ENCODE measurements at places on chromosomes 3 and 15.

DNA sequence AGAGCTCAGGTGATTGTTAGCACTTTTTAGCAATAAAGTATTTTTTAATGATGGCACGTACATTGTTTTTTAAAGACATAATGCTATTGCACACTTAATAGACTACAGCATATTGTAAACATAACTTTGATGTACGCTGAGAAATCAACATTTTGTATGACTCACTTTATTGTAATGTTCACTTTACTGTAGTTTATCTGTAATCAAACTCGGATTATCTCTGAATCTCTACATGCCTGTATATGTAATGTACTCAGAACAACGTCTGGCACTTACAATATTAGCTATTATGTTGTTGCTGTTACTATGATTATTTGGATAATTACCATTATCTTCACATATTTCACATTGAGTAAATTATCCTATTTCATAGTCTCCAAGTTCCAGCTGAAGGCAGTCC, 137.9 kb upstream of the CHRM5 start:
- no peak for DNase-seq

DNA sequence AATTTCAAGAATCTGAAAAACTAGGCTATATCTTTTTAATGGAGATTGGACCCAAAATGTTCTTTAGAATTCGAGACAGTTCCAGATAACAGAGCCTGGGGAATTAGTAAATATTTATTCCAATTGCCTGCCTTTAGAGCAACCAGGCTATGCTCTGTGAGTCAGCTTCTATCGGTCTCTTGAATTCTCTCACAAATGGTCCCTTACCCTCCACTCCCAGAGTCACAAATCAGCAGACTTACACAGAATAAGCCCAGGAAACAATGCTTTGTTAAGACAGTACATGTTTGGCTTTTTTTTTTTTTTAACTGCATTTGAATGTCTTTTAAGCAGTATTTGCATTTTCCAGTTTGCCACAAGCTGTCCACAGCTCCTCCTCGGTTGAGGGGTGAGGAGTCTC, 460.7 kb upstream of the CBLB start:
- no peak for DNase-seq

- DNase-seq: peak; percentile 23
Measured at GRCh38 chr3:14548321-14548729, 8.2 kb upstream of the GRIP2 start.

DNA sequence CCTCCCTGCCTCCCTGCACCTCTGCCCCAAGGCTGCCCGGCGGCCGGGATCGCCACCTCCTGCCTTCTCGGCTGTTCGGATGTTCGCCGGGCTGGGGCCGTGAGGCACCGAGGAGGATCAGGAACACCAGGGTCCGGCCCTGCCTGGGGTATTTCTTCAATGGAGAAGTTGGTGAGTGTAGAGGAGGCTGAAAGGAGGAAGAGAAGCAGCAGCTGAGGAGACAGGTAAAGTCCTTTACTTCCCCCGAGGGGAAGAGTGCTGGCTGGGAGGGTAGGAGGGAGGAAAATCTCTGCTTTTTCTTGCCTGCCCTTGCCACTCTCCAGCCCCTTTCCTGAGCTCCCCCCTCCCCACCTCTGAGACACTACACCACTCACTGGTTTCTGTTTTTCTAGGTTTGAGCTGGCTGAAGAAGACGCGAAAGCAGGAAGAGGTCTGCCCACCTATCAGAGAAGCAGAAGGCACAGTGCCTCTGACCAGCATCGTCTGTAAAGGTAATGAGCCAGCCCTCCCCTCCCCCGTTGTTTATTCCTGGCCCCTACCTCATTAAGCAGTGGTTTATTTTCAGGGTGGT, 519 bp downstream of the ASB7 start:
- DNase-seq: peak; percentile 29

DNA sequence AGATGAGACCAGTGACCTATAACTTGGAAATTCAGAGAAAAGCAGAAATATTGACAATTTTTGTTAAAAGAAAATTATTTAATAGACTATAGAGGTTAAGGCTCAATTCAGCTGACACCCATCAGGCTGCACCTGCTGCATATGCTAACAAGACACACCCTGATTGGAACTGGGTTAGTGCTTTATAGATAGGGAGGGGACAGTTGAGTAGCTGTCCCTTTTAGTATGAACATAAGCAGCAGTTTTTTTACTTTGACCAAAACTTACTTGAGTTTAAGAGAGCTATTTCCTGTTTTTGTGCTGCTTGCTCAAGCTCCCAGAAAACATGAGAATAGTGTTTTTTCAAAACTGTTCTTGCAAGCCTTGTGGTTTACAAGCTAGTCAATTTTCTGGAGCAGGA, 292.6 kb downstream of the LRRC3B start:
- no peak for DNase-seq

DNA sequence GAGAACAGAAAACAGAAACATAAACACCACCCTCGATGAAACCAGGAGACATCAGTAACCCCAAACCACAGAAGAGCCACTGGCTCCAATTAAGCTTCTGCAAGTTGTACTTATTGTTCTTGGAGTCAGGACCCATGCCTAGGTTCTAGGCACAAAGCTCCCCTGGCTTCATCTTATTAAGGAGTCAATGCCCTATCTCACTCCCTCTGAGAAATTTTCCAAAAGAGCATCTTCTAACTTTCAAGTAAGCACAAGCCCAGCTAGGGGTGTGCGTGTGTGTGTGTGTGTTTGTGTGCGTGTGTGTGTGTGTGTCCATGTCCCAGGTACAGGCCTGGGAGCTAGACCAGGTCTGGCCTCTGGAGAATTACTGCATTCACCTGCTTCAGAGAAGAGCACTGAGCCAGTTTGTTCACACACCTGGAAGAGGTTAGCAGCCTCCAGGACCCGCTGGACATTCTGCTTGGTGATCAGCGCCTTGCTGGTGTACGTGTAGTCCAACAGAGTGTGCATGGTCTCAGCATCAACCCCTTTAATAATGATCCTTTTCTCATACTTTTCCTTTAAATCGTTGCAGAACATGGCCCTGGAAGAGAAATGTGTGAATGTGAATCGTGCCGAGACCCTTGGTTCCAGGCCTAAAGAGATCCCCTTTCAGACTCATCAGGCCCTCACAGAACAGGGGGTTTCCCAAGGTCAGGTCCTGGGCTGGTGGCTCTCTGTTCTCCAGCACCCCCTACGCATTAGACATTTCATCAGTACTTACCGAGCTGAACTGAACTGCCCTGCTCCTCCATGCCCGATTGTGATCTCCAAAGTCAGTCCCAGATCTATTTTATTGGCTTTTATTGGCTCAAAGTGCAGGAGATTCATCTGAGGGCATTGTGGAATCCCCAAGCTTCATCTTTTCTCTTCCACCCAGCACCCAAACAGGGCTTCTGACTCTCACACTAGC, 27.8 kb downstream of the KLHL6 start:
- no peak for DNase-seq

- DNase-seq: no peak
Measured at GRCh38 chr3:124530916-124531315, 199.3 kb upstream of the UMPS start.

- no peak for DNase-seq
Measured at GRCh38 chr3:153669527-153669926, 451.7 kb upstream of the ARHGEF26 start.

DNA sequence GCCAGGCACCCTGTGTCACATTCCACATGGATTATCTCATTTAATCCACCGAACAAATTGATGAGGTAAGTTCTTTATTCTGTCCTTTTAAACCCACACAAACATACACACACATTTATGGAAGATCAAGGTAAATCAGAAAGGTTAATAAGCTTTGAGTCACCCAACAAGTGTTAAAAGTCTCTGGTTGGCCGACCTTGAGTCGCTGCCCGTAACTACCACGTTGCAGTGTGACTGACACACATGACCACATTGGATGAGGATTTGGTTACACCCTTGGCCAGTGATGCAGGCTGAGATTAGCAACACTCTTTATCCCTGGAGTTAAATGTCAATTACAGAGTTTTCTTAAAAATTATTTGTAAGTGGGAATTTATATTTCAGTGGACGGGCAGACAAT, 19.2 kb downstream of the FOXP1 start:
- DNase-seq: no peak

GRCh38 chr3:191795196-191795595, 334.2 kb downstream of the PYDC2 start:
- DNase-seq: no peak

DNA sequence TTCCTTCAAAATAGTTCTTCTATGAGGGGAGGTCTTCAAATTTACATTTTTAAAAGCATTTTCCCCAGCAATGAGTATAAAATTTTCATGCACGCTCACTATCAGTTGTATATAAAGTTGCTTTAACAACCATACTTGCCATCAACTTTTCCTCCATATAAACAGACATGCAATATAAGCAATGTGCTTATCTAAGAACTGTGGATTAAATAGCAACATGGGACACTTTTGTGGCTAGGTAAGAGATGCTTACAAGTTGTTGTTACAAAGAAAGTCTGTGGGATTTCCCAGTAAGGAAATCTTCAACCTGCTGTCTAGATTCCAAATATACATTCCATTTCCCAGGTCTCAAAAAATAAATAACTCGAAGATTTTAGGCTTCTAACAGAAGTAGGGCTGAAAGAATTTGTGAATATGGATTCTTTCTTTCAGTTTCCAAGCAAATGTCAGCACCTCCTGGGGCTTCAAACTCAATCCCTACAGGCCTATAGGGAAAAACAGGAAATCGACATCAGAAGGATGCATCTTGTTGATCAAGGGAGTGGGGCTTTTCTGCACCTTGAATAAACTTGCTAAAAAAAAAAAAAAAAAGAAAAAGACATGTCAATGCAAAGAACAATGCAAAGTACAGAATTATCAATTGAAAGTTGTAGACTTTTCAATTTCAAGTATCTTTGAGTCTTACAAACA, 16.1 kb downstream of the TNIK start:
- no peak for DNase-seq

DNA sequence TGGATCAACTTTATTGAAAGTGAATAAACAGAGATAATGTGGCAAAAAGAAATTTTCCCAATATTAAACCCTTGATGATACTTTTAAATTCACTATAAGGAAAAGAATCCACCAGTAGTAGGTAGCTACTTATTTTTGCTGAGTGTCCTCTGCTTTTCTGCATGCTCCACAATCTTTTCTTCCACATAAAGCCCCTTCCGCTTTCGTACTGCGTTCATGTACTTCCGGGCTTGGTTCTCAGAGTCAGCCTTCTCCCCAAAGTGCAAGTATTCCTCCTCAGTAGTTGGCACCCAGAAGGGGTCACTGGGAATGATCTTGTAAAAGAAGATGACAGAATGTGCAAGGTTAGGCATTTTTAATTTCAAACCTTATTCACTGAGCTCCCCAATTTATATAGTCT, 84.4 kb upstream of the MEX3B start:
- peak; percentile 42 for DNase-seq

DNA sequence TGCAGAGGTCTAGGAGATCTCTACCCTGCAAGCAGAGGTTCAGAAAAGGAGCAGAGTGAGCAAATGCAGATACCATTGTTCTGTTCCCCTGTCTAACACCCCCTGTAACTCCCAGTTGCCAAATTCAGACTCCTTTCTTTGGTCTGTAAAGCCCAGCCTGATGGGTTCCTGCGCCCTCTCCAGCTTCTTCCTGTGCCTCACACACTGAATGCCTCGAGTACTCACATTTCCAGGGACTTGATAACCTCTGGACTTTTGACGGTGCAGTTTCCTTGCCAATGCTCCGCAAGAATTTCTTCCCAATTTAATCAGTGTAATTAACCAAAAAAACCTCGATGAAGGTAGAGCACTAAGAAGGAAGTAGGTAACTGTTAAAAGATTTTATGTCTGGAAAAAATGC, 19.3 kb downstream of the PDE8A start:
- no peak for DNase-seq

Measured in HCEC 1CT (cell line).